ENCODE measurements at places on chromosomes 7 and 10. TPM values are rescaled to one million over a fixed set of nuclear protein-coding genes. Genes with fewer than 3 reads are reported as not detected.

Gene PANK1
- total RNA-seq, result 1.4 TPM

Gene FAM131B
- total RNA-seq, result 2.5 TPM

GRCh38 chr7:132248841-132249240 is 327.4 kb downstream of the PLXNA4 start:
- no peak overlapping the region for H3K4me3 ChIP-seq
- no peak for DNase-seq

GRCh38 chr10:88120599-88121333 is 257.3 kb downstream of the PTEN start:
- no peaks in the 10 kb centered on the region for H3K27me3 ChIP-seq
- no peaks in the 10 kb centered on the region for H3K36me3 ChIP-seq
- H3K4me1 ChIP-seq, result peaks cover 27% of the 10 kb centered on the region
- no peak overlapping the region for H3K4me3 ChIP-seq
- DNase-seq, result no peak

DNA sequence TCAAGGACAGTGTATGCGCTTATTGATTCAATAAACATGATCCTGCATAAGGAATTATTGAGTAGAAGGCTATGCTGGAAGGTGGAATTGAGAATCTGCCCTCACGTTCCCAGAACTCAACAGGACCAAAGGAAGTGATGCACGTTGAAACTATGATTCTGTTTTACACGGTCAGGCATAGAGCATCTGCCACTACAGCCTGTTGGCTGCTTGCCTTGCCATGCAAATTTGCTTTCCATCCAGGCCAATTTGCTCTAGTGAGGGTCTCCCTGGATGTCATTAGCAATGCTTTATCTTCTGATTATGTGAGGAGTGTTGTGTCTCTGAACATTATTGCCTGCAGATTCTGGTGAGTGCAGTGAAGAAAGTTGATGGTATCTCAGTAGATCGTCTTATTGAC is 132.9 kb downstream of the ADRA2A start:
- no peaks in the 10 kb centered on the region for H3K27me3 ChIP-seq
- H3K4me3 ChIP-seq, result no peak overlapping the region
- H3K36me3 ChIP-seq, result no peaks in the 10 kb centered on the region
- H3K27ac ChIP-seq, result no peak overlapping the region
- H3K4me1 ChIP-seq, result no peaks in the 10 kb centered on the region
- no peak for DNase-seq
